Lung microvascular endothelial cell (primary cell): ENCODE measurements at places on chromosomes 13 and 19.

DNA sequence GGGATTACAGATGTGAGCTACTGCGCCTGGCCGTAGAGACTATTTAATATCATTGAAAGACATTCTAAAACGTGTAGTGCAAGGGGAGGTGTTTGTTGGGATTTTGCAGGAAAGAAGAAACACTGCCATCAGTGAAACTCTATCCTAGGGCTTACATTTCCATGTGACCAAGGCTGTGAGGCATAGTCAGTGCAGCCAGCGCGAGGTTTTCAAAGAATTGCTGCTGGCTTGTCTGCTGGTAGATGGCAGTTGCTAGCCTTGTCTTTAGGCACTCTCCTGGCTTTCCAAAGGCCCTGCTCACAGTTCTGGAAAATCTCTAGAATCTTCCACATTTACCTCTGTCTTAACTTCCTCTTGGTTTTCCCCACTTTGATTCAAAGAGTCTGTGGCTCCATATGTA, 77.5 kb downstream of the GPC6 start:
- no peak for DNase-seq

GRCh38 chr13:112942689-112943308, 26.2 kb upstream of the MCF2L start:
- peak; percentile 94 for DNase-seq

- no peak for DNase-seq
Observed at GRCh38 chr13:22235285-22235949, 564.5 kb downstream of the FGF9 start.

- peak; percentile 51 for DNase-seq
Observed at GRCh38 chr19:7618348-7618747, 11.0 kb downstream of the XAB2 start.

GRCh38 chr13:50167224-50167947, 152.1 kb downstream of the KCNRG start:
- DNase-seq: no peak

DNA sequence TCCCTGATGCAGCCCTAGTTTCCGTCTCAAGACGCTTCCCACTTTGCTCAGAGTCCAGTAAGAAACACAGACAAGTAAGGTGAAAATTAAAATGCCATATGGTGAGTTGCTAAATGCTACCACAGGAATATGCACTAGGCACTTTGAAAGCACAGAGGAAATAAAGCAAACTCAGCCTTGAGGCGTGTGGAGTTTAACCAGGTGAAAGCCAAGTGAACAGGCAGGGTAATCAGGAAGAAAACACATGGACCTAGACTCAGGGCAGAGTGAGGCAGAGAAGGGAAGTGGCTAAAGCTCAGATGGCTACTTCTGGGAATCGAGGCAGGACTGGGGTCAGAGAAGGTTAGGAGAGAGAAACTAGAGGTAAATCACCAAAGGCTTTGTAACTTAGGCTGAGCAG, 5.4 kb upstream of the UBL3 start:
- no peak for DNase-seq

DNA sequence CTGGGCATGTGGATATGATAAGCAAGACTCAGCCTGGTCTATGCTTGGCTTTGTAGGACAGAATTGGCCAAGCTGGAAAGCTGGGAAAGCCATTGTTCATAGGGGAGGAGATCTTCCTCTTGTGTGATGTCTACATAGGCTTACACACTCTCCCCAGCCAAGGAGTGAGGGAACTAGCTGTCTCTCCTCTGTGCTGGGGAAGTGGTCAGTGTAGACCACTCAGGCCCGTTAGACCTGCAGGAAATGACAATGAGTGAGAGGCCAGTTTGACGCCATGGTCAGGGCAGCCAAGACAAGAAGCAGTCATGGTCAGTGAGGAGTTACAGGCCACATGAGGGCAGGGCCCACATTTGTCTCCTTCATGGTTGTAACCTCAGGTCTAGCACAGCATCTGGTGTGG, 159.1 kb upstream of the KL start:
- DNase-seq: no peak

- no peak for DNase-seq
Observed at GRCh38 chr19:42571116-42571515, 23.6 kb downstream of the CEACAM8 start.

- peak; percentile 45 for DNase-seq
Observed at GRCh38 chr19:55156202-55157063, 1.1 kb downstream of the TNNI3 start.

DNA sequence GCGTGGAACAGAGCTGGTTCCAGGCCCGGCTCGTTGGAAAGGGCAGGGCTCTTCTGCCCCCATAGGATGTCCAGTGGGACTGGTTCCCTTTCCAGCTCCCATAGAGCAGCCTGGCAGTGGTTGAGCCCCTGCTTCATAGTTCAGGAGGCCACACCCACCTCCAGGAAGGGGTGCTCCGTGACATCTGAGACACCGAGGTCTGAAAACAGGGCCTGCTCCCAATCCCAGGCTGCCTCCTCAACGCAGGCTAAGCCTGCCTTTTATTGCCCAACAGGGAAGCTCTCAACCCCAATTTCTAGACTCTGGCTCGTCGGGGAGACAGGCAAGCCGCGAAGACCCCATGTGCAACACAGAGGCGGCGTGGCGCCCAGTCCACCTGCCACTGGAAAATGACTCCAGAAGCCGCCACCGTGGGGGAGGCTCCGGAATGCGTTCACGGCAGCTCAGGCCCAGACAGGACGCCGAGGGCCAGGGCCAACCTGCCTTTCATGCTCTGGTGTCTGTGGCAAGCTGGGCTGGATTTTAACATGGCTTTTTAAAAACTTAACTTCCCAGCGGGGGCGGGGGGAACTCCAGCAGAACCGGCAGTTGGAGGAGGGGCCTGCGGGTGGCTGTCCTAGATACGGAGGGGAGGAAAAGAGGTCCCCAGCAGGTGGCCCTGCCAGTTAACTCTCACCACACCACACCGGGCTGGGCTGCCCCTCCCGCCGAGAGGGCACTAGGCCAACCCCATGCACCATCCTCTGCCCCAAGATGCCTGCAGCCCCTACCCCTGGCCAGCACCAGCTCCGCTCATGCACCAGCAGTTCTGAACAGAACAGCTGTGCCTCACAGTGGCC, 17.9 kb upstream of the TINCR start:
- DNase-seq: no peak

DNA sequence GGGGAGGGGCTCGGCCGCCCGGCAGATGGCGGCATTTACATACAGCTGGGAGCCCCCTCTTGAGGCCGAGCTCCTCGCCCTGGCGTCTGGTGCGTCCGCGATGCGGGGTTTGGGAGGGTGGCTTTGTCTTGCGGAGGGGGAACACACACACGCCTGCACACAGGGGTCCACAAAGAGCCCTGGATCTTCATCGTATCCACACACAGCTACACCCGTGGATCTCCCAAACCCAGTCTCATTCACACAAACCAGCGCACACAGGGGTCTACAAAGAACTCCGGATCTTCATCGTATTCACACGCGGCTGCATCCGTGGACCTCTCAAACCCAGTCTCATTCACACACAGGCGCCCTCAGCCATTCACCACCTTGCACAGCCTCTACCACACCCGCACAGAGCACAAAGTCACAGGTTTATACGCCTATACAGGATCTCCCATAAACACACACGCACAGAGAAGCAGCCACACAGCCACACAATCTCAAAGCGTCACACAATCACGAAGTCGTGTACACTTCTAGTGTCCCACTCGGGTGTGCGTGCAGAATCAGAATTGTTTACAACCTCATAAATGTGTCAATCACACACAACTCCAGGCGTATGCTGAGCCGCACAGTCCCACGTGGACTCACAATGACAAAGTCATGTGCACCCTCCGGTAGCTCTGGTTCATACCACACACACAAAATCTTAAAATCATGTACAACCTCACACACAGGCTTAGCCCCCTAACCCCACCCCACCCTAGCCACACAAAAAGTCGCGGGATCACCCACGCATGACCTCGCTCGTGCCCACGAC, 550 bp upstream of the DLL3 start:
- peak; percentile 55 for DNase-seq
